ENCODE measurements at places on chromosomes 2 and 18. TPM values are rescaled to one million over a fixed set of nuclear protein-coding genes. Genes with fewer than 3 reads are reported as not detected.

DNA sequence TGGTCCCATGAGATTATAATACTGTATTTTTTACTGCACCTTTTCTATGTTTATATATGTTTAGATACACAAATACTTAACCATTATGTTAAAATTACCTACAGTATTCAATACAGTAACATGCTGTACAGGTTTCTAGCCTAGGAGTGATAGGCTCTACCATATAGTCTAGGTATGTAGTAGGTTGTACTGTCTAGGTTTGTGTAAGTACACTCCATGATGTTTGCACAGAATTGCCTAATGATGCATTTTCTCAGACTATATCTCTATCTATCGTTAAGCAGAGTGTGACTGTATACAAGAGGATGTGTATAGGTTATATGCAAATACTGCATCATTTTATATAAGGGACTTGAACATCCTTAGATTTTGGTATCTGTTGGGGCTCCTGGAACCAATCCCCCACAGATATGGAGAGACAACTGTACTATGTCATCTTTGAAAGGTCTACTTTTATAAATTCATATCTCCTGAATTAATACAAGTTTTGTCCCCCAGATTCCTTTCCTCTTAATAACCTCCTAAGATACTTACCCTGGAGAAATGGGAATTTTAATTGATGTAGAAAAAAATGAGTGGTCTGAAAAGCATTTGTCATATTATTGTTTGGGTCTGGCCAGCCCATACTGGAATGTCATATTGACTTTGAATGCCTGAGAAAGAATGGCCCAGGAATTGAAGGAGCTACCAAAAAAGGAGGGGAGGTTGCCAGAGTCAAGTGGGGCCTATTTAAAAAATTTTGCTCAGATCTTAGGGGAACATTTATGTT, 36.6 kb downstream of the EHBP1 start:
- DNase-seq: no peak

The CD8B2 gene
- total RNA-seq: 0.09 TPM

GRCh38 chr2:190933361-190933760, 52.7 kb downstream of the GLS start:
- no peak for DNase-seq

GRCh38 chr18:47981320-47981719, 50.9 kb upstream of the SMAD2 start:
- no peak for DNase-seq

- no peak for DNase-seq
Measured at GRCh38 chr2:235418918-235419317, 74.9 kb upstream of the AGAP1 start.

GRCh38 chr2:210443527-210443926, 33.0 kb downstream of the LANCL1 start:
- DNase-seq: no peak

GRCh38 chr2:236056141-236056540, 112.0 kb downstream of the GBX2 start:
- DNase-seq: no peak

DNA sequence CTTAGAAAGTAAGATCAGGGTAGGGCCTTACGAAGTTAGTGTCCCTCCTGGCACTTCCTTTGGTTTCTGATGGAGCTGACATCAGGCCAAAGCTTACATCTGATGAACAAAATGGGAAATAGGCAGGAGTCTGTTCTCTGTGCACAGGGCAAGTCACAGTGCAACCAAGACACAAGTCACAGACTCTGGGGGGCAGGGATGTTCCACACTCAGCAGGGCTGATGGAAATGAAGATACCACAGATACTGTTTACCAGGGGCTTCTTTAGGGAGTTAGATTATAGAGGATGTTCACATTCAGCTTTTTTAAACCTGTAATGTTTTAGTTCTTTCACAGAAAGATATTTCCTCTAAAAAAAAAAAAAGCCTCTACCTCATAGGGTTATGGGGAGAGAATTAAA, 106.2 kb upstream of the EPC2 start:
- DNase-seq: no peak

The SOX11 gene
- 0.03 TPM for total RNA-seq

The TUBA3E gene
- total RNA-seq: not detected

DNA sequence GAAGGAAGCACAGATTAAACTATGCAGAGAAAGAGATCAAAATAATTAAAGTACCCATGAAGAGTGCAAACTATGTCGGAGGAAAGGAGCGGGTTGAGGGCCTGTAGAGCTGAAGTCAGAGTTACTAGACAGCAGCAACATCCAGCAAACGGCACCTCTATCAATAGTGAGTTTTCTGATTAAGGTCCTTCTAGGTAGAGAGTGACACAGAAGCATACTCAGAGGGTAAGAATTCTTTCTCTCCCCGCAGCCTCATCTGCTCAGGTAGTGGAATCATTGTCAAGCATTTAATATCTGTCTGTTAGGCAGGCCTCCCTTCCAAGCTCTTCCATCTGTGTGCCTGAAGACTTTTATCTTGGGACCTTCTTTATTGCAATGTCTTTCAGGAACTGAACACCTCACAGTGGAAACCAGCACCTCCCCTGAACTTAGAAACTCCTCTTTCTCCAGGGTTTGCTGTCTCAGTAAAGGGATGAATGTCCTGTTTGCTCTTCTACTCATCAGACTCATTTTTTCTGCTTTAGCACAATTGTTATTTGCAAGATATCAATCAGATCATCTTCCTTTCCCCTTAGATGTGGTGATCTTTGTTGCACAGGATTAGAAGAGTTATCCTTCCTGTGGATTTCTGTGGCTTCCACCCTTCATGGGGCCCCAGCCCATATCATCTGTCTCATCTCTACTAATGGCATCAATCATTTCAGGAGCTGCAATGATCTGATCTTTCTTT, 28.8 kb downstream of the SP140 start:
- no peak for DNase-seq

DNA sequence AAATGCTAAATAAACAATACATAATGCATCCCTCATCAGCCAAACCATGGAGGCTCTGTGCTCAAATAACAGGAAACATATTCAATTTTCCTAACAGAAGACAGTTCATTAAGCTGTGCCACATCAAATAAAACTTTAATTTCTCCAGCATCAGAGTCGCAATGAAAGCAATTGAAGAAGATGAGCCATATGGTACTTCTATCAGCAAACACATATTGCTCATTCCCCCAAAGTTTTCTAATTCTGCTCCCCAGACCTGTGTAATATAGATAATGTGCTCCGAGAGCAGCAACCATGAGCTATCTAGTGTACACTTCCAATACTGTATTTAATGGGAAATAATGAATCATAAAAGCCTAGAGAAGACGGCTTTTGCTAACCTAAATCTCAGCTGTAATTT, 263.2 kb downstream of the MEIS1 start:
- DNase-seq: no peak

- no peak for DNase-seq
Measured at GRCh38 chr2:236855176-236855865, 230.4 kb upstream of the COPS8 start.

The TOGARAM2 gene
- 3.5 TPM for total RNA-seq

DNA sequence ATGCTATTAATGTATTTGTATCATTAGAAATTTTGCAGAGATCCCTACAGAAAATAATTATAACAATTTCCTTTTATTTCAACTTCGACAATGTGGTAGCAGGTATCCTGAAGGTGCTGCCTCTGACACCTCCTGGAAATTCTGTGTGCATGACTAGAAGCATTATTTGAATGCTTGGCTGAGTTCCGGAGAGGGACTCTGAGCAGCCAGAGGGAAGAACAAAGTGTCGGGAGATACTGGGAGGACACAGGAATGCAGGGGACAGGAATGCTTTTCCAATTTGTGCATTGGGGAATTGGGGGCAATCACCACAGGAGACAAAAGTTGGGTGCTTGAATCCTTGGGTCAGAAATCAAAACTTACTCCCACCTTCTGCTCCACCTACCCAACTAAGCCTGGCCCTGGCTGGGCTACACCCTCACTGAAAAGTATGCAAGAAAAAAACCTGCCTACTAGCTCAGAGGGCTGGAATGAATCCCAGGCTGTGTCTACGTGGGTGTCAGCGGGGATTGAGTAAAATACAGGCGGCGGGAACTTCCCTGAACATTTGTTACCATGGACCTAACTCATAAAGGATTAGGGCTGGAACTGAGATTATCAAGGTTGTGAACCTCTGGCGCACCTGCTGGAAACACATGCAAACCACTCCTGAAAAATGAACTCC, 299.3 kb downstream of the SOX11 start:
- no peak for DNase-seq

DNA sequence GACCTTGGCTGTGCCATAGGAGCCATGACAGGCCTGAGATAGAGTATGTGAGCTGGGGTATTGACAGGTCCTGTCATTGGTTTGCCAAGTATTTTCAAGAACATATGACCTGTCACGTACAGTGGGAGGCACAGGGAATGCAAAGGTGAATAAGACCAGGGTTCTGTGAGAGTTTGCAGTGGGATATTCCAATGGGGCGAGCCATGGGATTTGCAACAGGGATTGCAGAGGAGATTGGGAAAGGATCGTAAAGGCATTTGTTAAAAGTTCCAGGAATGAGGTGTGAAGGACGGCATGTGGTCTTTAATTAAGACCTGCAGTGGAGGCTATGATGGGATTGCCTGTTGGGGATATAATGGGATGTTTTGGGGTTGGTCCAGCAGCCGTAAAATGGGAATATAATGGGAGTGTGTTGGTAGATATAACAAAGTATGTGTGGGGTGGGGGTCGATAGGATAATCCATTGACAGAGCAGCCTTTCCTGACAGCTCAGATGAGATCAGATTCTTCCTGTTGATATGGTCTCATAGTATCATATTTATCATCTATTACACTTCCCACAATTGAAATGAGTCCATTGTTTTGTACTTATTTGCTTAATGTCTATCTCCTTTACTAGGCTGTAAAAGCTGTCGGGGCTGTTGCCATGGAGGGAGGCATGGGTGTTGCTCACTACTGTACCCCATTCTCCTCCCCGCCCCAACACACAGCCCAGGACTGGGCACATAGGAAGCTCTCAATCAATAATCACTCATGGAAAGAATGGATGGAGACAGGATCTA, 38.1 kb downstream of the PKDCC start:
- no peak for DNase-seq

- DNase-seq: no peak
Measured at GRCh38 chr18:38789141-38789540, 1223.5 kb upstream of the CELF4 start.

DNA sequence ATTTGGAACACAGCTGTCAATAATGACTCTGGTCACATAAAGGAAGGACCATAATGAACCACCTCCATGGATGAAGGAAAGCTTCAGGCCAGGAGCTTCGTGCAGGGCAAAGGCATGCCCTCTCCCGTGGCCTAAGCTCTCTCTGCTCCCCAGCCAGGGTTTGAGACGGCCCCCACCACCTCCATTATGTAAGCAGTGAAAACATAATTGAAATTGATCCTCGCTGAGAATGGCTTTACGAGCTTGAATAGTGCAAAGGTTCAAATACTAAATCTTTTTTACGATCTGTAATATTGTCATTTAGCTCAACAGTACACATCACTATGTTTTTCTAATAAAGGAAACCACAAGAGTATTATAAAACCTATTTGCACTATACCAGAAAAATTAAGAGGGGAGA, 5.2 kb upstream of the EDAR start:
- DNase-seq: no peak

- DNase-seq: no peak
Measured at GRCh38 chr2:10240161-10240681, 62.5 kb upstream of the HPCAL1 start.

GRCh38 chr2:72973566-72974435, 56.5 kb downstream of the EMX1 start:
- DNase-seq: no peak

DNA sequence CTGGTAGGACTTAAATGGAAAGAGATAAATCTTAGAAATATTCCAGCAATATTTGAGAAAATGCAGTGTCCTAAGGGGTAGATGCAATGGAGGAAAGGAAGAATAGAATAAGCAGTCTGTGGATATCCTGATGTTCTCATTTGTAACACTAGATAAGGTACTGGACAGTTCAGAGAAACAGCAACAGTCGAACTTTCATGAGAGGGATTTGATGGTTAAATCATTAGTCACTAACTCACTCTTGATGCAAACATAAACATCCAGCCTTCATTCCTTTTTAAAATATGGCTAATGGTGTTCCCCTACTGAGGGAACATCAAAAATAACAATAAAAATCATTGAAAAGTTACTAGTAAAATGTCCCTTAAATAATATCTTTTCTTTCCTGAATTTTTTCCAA, 211.4 kb upstream of the SLC39A10 start:
- no peak for DNase-seq

The MTLN gene
- 60.0 TPM for total RNA-seq

The UGT1A3 gene
- total RNA-seq: 0.86 TPM

DNA sequence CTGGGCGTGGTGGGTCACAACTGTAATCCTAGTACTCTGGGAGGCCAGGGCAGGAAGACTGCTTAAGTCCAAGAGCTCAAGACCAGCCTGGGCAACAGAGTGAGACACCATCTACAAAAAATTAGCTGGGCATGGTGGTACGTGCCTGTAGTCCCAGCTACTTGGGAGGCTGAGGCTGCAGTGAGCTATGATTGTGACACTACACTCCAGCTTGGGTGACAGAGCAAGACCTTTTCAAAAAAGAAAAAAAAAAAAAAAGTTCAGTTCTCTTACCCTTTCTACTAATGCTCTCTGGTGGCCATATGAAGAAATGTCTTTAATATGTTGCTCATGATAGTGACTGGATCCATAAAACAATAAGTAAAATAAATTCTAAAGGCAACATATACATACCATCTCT, 14.9 kb downstream of the TYW5 start:
- DNase-seq: no peak

DNA sequence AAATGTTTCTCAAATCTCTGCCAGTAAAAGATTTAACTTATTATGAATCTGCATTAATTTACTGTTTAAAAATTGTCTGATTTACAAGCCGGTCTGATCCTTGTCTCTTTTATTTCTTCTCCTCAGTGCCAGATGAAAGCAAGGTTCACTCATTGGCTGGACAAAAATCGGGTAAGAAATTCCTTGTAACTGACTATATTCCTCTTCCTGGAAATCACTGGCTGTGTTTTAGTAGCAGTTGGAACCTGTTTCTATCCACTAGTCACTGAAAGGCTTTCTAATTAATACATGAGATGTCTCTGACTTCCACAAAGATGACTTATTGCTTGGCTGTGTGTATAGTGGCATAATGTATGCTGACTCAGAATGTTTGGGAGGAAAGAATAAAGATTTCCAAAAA, 436.6 kb upstream of the NRP2 start:
- DNase-seq: no peak

The GALR1 gene
- total RNA-seq: 0.09 TPM

- no peak for DNase-seq
Measured at GRCh38 chr18:38747153-38747552, 1181.6 kb upstream of the CELF4 start.

DNA sequence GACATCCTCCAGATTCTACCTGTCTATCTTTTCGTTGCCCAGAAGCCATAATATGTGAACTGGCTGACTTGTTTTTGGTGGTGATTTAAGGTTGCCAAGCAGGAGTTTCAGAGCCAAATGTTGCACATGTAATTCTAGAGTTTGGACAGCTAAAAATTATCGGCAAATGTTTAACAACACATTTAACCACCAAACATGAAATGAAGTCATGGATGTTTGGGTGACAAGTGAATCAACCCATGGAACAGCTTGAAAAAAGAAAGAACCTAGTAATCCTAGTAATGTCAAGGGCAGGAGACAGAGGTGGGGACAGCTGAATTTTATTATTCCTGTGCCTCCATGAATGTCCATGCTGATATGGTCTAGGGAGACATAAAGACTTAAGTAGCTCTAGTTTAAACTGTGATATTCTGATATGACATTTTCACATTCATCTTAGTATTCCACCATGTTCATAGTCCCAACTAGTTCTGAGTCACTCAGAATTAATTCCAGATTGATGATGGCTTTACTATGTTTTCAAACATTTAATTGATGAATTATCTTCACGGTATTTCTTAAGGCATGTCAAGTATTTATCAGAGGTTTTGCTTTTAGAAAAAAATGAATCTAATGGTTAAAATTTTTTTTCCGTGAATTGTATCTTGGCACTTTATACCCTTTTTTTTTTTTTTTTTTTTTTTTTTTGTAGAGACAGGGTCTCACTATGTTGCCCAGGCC, 101.7 kb downstream of the SOCS6 start:
- DNase-seq: no peak

Measured in mucosa of gallbladder (tissue), 1 donor.